ENCODE measurements at places on chromosomes 4 and X. TPM values are rescaled to one million over a fixed set of nuclear protein-coding genes. Genes with fewer than 3 reads are reported as not detected.

DNA sequence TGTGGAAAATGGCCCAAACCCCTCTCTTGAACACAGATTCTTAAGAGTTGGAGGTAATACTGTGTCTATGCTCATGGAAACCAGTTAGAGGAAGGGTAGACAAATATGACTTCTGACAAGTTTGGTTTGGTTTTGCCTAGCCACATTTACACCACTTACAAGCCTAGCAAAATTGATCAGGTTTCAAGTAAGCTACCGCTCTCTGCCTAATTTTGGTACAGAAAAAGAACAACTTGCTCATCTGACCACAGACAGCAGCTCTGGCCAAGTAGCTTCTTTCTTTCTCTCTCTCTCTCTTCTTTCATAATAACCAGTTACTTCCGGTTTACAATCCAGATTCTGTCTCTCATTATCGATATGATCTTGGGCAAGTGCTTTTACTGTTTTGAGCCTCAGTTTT, 260.0 kb downstream of the GLUD2 start:
- DNase-seq, result no peak

DNA sequence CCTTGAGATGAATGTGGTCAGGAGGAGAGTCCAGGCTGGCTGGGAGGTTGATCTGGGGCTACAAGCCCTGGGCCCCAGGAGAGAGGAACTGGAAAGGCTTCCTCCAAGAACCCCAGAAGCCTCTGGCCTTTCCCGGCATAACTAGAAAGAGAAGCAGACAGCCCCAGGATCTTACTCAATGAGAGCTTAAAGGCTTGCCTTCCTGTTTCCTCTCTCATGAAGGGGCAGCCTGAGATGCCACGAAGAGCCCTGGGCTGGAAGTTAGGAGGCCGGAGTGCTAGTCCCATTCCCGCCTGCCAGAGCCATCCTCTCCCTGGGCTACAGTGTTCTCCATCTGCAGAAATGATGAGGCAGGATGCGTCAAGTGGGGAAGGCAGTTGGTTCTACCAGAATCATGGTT, 20.1 kb upstream of the XPNPEP2 start:
- DNase-seq, result no peak

DNA sequence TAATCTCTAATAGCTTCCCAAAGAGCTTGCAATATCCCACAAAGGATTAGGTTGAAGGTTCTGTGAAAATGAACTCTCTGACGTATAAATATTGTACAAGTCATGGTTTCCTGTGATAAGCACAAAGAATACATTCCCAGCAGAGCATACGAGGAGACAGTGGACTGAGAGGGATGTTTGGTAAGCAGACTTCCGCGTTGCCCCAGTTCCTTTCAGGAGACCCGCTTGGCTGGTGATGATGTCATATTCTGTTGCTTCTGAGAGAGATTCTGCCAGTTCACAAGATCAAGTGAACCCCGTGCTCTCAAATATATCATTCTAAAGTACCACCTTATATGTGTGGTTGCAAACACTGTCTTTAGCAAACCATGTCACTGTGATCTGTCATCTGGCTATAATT, 323.9 kb upstream of the CASK start:
- DNase-seq, result no peak

DNA sequence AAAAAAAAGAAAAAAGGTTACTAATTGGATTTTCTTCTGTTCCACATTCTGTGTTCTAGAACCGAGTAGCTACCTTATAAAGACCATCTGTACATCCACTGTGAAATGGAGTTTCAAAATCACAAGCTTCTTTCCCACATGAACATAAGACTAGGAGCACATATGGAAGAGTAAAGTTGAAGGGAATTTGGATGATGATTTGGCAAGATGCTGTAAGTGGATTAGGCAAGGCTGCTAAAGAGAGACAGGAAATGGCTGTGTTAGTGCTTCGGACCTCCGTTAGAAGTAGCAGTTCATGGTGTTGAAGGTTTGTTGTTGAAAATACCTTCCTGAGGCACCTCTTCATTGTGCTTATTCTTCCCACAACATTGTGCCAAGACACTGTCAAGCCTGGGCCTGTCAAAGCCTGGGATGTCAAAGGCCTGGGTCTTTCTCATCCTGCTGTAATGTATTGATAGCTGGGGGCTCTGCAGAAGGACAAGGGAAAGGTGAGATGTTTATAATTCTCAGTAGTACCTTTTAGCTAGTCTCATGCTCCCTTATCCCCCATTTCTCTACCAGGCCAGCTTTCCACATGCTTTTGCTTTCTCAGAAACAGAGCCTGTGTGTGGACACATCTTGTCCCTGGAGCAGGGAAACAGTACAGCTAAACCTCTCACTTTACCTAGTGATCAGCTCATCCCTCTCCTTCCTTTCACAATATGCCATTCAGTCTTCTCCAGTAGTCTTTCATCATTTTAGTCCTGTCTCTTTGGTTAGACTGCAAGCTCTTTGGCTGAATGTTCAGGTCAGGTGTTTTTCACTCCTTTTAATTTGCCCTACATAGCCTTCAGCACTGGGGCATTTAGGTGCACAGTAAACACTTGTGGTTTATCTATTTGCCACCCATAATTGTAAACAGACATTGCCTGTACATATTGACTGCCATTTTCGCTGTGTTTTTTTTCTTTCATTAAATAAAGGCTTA, 37.9 kb upstream of the CYP2U1 start:
- DNase-seq, result no peak

GRCh38 chr4:164012396-164013027, 518.0 kb downstream of the TMA16 start:
- DNase-seq, result peak; percentile 6

Gene MAGEE2
- 0.62 TPM for polyA plus RNA-seq

Gene CXCR3
- 0.31 TPM for polyA plus RNA-seq

Gene KCND1
- 3.6 TPM for polyA plus RNA-seq

Gene EMCN
- 127 TPM for polyA plus RNA-seq

Gene ZFP42
- polyA plus RNA-seq, result 1.6 TPM
